ENCODE measurements at places on chromosomes 2 and 18.

- peak; percentile 55 for DNase-seq
Measured at GRCh38 chr2:195364015-195364965, 292.7 kb upstream of the SLC39A10 start.

DNA sequence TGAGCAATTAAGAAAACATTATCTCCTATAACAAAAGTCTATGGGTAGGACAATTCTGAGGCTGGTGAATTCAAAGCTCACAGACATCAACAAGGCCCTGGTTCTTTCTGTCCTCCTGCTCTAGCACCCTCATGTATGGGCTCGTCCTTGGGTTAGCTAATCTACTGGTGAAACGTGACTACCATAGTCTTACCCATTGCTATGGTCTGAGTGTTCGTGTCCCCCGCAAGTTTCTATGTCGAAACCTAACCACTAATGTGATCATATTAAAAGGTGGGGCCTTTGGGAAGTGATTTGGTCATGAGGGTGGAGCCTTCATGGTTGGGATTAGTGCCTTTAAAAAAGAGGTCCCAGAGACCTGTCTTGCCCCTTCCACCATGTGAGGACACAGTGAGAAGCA, 564.7 kb downstream of the TNS1 start:
- DNase-seq, result no peak

DNA sequence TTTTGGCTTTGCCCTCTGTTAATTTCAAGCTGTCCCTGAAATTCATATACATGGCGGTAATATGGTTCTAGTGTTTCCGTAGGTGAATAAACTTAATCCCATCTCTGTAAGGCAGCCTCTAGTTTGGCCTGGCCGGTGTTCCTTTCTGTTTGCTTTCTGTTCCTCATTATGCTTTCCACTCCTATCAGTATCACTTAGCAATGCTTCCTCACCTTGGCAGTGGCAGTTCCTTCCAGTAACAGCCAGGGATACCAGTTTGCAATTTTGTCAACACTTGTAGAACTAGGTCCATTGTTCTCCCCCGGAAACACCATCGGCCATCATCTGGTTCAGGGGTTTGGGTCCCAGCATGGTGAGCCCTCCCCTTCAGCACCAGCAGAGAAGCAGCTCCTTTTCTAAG, 18.2 kb upstream of the TNP1 start:
- no peak for DNase-seq

DNA sequence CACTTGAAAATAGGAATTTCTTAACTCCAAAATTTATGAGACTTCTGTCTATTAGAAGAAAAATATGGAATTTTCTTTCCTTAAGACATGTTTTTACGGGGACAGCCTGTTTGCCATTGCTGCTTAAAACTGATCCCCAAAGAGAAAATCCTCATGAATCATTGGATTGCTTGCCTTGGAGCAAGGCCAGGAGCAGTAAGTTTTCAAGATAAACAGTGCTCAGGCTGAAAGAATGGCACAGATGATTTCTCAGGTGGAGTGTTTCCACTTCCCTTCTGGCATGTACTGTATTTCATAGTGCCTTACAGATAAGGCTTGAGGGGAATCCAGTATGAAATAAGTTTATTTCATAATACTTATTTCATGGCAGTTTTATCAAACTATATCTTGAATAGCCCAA, 74.3 kb upstream of the MMADHC start:
- peak; percentile 74 for DNase-seq

- no peak for DNase-seq
Measured at GRCh38 chr2:48514348-48515003, 15.5 kb upstream of the STON1 start.

DNA sequence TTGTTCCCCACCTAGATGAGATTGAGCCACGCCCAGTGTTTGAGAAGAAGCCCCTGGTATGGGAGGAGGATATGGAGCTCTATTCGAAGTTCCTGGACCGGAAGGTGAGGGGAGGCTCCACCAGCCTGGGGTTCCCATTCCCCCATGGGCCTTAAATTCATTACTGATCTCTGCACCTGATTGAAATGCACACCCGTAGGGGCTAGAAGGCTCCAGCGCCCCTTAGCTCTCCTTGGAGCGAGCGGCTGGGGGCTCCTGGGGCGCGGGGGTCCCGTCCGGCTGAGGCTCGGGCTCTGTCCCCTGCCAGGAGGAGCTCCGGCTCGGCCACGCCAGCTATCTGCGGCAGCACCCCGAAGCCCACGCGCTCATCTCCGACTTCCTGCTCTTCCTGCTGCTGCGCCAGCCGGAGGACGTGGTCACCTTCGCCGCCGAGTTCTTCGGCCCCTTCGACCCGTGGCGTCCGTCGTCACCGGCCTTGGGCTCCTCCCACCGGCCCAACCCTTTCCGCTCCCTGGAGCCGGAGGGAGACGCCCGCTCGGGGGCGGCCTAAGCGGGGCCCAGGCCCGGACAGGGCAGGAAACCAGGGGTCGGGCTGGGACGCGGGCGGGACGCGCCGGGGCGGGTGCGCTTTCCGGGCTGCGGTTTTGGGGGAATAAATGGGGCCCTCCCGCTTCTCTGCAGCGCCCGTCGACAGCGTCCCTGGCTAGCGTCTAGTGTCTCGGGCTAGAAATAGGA, 10.9 kb downstream of the CATIP start:
- DNase-seq, result peak; percentile 56
